DMS 273 treated with DMSO at 0.1 percent for 48 hours (cell line): ENCODE measurements at places on chromosomes 11 and 22.
A peak's percentile ranks its signal among the peaks of the same experiment; 100 is the strongest.

GRCh38 chr11:98600103-98600502 lies 420.6 kb upstream of the CNTN5 start:
- no peak for DNase-seq

GRCh38 chr22:37909766-37910165 lies 3.7 kb downstream of the MICALL1 start:
- DNase-seq, result no peak

- DNase-seq, result no peak
Observed at GRCh38 chr11:74680035-74680671, 51.1 kb downstream of the CHRDL2 start.

DNA sequence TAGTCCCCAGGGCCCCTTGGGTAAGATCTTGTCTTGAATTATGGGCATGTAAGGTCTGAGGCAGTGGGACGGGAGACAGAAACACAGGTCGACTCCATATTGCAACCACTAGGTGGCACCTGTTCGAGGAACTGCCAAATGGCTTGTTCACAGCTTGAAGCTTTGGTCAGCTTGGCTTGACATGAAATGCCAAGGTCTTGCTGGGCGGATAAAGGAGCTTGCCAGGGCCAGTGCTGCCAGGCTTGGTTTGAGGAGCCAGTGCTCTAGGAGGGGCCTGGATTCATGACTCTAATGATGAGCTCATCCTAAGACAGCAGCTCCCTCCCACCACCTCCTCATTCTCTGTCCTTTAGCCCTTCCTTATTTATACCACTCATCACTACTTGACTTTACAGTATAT lies 11.9 kb upstream of the NRIP3 start:
- peak; percentile 2 for DNase-seq

- no peak for DNase-seq
Observed at GRCh38 chr11:131278472-131278871, 91.9 kb upstream of the NTM start.

GRCh38 chr22:47902646-47903180 lies 1140.3 kb downstream of the TBC1D22A start:
- no peak for DNase-seq

DNA sequence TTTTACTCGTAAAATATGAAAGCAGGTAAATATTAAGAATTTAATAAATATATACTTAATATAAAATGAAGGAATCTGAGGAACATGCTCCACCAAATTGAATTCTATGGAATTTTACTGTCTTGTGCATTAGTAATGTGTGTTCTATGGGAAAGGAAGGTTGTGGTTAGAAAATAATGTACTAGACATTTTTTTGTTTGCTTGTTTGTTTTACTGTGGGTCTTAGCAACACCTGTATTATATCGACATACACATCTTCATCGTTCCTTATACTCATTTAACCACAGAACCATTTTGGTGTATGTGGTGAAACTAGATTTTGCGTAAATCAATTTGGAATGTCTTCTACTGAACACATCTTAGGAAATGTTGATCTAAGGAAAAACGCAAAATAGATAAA lies 114.1 kb upstream of the MTMR2 start:
- no peak for DNase-seq

DNA sequence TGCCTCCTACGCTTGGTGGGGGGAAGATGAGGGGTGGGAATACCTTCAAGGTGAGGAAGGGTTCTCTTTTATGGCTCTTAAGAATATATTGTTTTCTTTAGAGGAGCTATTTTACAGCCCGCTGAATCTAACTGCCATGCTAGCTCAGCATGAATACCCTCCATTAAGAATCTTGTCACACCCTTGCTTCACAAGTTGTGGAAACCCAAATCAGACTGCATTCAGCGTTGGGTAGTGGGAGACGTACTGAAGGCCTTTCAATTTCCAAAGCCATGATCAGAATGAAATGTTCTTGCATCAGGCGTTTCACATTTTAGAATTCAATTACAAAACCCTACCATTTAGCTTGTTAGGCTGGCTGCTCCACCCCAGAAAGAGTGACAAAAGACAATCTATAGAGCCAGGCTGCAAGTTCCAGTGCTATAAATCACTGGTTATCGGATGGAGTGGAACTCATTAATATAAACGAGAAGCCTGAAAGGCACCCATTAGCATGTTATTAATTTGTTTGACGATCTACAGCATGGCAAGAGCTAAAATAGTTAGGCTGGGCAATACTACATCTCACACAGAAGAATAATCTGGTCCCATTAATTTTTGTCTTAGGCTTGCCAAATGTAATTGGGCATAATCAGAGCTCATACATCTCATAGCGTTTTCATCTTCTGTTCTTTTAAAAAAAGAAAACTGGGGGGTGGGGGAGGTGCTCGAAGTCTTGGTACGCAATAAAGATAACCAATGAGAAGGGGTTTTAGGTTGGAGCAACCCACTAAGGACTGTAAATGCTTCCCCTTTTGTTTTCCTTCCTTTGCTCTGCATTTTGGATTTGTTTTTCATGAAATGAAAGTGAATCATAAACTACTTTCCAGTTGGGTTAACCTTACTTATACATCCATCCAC lies 57.5 kb downstream of the ABTB2 start:
- no peak for DNase-seq

GRCh38 chr11:7499081-7499480 lies 13.8 kb downstream of the OLFML1 start:
- DNase-seq, result no peak

- no peak for DNase-seq
Observed at GRCh38 chr22:49446759-49447710, 380.6 kb downstream of the BRD1 start.

DNA sequence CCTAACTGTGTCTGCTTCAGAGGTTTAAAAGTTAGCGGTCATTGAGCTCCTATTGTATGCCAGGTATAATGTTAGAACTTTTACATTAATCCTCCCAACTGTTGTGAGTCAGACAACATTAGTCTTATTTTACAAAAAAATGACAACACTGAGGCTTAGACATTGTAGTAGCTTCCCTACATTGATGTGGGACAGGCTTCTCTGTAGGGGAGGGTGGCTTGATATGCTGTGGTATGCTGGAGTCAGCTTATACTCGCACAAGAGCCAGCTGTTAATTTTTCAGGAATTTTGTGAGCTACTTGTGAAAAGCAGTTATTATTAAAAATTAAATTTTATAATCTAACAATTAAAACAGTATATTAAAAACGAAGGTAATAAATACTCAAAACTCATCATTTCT lies 64.8 kb upstream of the NAV2 start:
- no peak for DNase-seq

GRCh38 chr22:16917144-16918003 lies 90.6 kb downstream of the GAB4 start:
- DNase-seq, result no peak
